Right hindlimb (tissue), 1 donor: ENCODE measurements at places on chromosomes 4 and X.

GRCh38 chr4:183100827-183101226 is 1.8 kb downstream of the WWC2 start:
- DNase-seq: no peak

- DNase-seq: peak; percentile 45
Observed at GRCh38 chr4:164012396-164013027, 518.0 kb downstream of the TMA16 start.

- DNase-seq: peak; percentile 39
Observed at GRCh38 chr4:120801137-120801758, 121.3 kb downstream of the PRDM5 start.

GRCh38 chr4:137531986-137532868 is at the start of gene PCDH18:
Gene PCDH18, minus strand, starts transcription at chr4:137532494. Its CDS starts 406 bp downstream, at chr4:137532088.
- peak; percentile 98 for DNase-seq

DNA sequence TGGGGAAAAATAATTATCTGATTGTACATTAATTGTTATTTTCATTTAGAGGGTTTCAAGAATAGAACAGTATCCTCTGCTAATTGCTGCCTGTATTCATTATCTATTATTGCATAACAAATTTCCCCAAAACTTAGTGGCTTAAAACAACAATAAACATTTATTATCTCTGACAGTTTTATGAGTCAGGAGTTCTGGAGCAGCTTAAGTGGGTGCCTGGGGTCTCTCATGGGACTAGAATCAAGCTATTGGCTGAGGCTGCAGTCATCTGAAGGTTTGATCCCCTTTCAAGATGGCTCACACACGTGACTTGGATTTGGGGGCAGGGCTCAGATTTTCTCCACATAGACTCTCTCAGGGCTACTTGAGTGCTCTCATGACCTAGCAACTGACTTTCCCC is 98.1 kb upstream of the JADE1 start:
- no peak for DNase-seq

DNA sequence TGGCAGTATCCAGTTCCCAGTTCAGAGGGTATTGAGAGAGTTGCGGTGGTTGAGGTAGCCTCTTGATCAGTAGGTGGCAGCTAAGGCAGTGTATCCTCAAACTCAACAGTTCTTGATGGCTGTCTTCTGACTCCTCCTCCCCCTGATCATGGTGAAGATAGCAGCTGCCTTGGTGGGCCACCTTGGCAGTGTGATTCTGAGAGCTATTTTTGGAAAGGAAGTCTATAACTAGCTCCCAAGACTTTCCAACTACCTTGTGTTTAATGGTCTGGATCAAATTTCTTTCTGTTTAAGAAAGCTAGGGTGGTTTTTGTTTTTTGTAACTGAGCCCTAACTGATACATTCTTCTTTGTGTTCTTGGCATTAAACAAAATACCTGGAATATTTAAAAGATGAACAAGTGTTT is 10.5 kb upstream of the TBC1D19 start:
- no peak for DNase-seq

DNA sequence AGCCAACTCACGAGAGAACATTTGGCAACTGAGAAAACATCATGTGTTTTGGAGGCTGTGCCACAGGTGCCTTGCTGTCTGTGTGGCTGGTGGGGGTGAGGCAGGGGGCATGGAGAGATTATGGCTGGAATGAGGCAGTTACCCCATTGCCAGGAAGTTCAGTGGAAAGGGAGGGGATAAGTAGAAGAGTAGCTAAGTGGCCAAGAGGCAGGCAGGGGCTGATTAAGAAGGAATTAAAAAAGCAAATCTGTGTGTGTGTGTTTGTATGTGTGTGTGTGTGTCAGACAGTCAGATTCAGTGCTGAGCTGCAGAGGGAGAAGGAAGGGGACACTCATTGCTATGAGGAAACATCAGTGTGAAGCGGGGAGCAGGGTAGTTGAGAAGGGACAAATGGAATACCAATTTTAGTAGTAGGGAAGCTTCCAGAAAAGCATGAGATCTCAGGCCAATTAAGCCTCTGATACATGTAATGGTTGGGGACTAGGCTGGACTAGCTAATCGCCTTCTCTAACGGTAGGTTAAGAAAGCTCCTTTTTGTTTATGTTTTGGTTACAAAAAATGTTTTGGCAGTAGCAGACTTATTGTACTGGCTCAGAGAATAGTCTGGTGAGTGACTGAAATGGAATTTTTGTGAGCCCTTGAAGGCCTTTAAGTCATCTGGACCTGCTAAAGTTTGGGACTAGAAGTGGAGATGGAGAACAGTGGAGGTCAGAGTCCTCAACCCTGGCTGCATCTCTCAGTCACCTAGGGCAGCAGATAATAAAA is 18.5 kb downstream of the TMEM164 start:
- DNase-seq: no peak

GRCh38 chr4:100682477-100683218 is 164.8 kb upstream of the EMCN start:
- DNase-seq: no peak

DNA sequence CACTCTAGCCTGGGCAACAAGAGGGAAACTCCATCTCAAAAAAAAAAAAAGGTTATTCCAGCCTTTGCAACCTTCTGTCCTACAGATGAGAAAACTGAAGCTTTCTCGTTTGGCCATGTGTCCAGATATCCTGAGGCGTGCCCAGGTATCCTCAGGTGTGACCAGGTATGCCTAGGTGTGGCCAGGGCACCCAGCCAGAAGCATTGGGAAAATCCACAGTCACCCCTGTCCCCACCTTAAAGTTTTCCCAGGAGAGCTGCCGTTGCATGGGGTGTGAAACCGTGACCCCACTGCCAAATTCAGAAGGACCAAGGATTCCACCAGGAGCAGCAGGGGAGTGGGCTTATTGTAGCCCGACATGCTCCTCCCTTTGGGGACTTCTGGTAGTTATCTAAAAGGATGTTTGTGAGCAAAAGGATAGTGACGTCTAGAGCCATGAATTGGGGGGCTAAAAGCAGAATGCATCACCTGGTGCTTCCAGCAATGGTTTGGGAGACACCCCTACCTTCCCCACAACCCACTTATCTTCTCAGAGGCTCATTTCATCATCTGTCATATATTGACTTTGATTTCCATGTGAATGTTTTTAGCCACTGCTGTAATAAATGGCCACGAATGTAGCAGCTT is 4.0 kb upstream of the DHRSX start:
- no peak for DNase-seq

DNA sequence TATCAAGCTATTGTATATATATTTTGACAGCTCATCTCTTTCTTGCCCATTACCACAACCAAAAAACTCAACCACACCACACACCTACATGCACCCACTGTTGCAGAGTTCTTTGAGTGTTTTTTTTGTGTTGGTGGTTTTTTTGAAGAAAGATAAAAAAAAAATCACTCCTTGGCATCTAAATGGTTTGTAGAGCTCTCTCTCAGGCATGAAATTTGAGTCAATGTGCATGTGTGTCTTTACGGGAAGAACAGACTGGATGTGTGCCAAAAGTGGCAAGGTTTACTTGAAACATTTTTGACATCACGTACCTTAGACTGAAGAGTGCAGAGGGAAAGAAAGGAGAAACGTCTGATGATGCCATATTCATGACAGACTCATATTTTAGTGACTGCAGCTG is 154.2 kb downstream of the FHIP1A start:
- no peak for DNase-seq

- DNase-seq: no peak
Observed at GRCh38 chr4:2696423-2696822, 59.7 kb downstream of the TNIP2 start.

GRCh38 chrX:87626996-87627395 is 109.4 kb downstream of the KLHL4 start:
- DNase-seq: no peak

DNA sequence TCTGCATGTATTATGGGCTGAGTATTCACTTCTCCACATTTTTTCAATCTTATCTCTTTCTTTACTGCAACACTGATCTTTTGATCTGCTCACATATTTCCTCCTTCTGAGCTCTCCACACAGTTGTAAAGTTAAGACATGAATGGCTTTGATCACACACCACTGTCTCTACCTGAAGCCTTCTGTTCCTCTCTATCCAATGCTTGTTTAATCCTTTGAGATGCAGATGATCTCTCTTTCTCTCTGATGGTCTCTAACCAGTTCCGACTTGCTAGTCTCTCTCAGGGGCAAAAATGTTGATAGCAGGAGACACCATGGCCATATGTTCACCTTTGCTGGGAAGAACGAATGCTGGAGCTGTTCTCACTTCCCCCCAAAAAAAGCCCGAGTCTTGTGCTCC is 162.4 kb downstream of the UNC5C start:
- DNase-seq: no peak

DNA sequence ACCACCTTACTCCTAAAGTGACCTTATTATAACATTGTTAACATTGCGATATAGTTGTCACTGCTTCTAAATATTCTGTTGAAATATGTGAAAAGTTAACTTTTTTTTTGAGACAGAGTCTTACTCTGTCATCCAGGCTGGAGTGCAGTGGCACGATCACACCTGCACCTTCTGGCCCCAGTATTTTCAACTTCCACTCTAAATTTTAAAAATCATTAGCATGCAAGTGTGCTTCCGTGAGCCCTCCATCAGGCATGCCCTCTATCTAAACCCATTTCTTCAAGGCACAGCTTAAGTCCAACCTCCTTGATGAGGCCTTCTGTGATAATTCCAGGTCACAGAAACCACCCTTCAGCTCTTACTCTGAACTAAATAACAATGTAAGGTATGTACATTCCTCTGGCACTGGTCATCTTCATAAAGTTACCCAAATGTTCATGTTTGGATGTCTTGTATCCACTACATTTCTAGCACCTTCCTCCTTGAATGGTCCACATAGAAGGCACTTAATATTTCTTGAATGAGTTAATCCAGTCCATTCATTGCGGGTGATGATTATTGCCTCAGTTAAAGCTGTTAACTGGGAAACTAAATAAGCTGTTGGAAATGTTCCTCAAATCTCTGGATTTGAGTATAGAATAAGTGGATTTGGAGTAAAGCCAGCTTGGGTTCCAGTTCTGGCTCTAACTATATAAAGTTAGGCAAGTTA is 38.6 kb upstream of the TMEM131L start:
- DNase-seq: no peak

DNA sequence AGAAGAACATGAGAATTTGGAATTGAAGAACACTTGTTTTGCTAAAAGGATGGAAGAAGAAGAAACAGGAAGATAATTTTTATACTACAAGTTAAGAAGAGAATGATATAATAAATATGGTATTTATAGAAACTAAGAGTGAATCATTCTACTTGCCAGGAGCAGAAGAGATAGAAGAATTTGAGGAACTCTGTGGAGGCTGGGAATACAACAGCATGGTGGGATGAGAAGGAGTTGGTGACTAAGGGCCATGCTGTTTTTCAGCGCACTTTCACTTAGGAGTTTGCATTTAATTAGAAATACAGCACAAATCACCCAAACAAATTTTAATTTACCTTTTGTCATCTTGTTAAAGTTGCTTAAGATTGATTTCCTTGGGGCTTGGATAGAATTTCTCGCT is 20.5 kb downstream of the HADH start:
- no peak for DNase-seq

DNA sequence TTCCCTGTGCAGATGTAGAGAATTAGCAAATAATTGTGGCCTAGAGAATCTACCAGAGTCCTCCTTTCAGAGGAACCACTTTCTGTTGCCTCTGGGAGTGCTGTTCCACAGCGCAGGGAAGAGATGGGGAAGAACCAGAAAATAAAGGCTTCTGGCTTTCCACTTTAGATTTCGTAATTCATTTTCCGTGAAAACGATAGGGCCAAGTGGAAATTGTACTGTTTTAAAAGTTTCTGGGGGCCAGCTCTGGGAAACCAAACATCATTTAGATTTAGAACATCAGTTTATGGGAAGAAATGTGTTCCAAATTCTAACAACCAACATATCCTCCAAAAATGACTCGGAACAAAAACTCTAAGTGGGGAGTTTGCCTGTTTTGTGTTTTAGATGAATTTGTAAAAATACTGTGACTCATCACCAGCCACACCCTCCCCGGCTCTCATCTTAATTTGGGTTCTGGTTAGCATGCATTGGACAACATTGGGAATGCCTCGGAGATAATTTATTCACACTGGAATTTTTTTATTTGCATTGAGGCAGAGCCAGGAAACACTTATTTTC is 65.2 kb upstream of the LNX1 start:
- peak; percentile 45 for DNase-seq

DNA sequence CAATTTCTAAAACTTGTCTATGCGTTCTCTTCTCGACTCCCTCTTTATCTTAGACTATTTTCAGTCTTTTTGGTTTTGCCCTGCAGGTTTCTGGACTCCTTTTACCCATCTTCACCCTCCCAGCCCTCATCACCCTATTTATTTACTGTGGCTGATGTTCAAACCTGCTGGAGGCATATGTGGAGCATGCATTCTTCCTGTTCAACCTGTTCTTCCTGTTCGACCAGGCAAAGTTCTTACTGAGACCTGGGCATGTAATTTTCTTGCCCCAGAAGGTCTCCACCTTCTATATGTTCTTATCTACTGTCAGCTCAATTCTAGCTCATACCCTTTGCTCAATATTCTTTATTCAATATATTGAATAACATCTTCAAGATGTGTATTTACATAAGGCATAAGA is 69.4 kb upstream of the AGA start:
- DNase-seq: no peak

- DNase-seq: no peak
Observed at GRCh38 chr4:42284030-42284429, 113.3 kb upstream of the SHISA3 start.

GRCh38 chr4:113300471-113300928 is 251.0 kb downstream of the ANK2 start:
- peak; percentile 38 for DNase-seq

DNA sequence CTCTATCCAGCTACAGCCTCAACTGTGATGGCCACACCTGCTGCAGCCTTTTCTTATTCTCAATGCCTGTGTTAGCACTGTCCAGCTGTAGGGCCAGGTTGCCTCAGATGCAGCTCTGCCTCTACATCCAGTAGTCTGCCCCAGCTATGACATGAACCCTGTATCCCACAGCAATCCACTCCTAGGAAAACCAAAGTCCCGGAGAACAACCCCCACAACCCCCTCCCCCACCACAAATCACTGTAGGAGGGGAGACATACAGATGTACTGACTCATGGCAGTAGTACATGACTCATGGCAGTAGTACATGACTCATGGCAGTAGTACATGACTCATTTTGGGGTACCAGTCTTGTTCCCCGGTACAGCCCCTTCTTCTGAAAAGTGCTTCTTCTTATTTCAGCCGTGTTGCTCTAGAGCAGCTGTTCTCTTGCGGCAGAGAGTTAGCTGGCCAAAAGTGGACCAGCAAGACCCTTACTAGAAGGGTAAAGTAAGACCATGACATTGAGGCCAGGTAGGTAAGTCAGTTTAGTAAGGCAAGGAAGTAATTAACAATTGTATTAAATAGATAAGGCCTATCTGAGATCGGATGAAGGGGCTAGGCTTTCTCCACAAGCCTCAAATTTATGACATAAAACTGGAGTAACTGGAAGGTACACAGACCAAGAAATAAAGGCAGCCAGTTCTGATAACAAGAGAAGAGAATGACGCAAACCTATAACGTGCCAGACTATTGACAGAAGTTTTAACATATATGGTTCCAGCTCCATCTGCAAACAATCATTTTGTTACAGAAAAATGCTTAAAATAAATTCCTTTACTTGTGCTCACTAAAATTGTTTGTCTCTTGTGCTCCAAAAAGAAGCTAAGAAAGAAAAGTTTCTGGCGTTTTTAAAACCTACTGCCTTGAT is 221.4 kb downstream of the TACR3 start:
- DNase-seq: no peak

GRCh38 chr4:152515678-152516077 is 20.2 kb downstream of the FBXW7 start:
- no peak for DNase-seq

- DNase-seq: no peak
Observed at GRCh38 chr4:140875746-140876452, 119.7 kb upstream of the TBC1D9 start.
